ENCODE measurements at places on chromosomes 5 and 9.

GRCh38 chr9:93911136-93911745, 43.9 kb downstream of the BARX1 start:
- no peak for DNase-seq

DNA sequence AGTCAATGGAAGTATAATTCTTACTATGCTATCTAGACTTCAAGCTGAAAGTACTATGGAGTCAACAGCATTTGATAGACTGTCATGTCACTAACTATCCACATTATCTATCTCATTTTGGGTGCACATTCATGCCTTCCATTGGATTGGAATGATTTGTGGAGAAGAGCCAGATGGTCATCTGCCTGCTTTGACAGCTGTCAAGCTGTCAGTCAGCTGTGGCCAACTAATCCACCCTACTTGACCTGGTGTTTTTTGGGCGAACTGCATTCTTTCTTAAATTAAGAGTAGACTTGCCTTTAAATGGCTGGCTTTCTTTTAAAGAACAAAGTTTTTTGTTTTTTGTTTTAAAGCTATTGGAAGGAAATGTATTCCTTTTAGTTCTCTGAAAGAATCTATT, 151.5 kb downstream of the DCP2 start:
- no peak for DNase-seq

DNA sequence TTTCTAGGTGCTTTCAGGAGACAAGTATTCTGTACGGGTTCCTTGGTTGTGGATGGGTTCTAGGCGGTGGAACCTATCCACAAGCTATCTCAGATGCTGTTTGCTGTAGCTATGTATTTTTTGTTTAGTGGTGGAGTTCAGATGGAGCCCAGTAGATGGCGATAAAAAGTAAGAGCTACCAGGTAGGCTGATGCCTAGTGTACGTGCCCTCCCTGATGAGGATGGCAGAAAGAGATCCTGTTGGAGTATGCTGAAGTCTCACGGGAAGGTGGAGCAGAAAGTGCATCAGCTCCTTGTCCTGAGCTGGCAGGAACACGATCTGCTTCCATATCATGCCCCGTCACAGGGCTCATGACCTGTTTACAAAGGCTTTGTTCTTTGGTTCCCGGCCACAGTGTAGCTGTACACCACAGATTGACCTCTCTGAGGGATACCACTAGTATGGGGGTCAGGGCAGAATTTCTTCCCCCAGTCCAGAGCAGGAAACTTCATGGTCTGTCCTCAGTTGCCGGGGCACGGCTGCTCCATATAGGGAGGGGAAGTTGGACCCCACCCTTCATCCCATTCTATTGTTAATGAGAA, 12.6 kb upstream of the UGT3A2 start:
- DNase-seq, result peak; percentile 54

GRCh38 chr5:170269579-170269978, 28.0 kb downstream of the LCP2 start:
- no peak for DNase-seq

- no peak for DNase-seq
Observed at GRCh38 chr9:1917396-1917935, 97.7 kb upstream of the SMARCA2 start.
